ENCODE measurements at places on chromosomes 12 and 14.
A peak's percentile ranks its signal among the peaks of the same experiment; 100 is the strongest.

DNA sequence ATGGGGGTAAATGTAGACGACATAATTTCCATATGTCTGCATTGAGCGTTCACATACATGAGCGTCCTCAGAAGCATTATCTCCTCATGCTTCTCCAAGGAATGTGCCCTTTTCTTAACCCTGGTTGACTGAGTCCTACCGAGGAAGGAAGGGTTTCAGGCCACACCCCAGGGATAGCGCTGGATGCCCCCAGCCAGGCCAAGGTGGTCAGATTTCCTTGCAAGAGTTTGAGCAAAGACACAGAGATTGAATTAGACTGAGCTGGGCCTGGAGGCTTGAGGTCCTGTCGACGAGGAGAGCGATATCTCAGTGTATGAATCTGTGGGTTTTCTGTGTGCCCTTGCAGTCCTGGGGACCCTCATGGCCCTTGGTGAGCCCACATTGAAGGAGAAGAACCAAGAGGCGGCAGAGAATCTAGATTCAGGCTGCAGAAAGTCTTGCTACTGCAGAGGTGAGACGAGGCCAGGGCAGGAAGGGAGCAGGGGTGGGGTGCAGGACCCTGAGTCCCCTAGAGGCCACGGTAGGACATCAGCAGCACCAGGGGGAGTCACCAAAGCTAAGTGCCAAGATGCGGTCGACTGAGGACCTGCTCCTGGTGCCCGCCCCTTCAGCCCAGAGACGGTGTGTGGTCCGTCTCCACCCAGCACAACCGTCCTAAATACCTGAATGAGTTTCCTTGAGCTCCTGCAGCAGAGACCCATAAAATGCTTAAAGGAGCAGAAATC is 94.7 kb upstream of the DIO3 start:
- no peak for DNase-seq

- no peak for DNase-seq
Measured at GRCh38 chr14:99769123-99769522, 24.1 kb upstream of the EML1 start.

GRCh38 chr12:114302117-114302516 is 103.8 kb downstream of the TBX5 start:
- DNase-seq, result no peak

GRCh38 chr12:61574339-61574738 is 685.9 kb upstream of the USP15 start:
- DNase-seq, result no peak

DNA sequence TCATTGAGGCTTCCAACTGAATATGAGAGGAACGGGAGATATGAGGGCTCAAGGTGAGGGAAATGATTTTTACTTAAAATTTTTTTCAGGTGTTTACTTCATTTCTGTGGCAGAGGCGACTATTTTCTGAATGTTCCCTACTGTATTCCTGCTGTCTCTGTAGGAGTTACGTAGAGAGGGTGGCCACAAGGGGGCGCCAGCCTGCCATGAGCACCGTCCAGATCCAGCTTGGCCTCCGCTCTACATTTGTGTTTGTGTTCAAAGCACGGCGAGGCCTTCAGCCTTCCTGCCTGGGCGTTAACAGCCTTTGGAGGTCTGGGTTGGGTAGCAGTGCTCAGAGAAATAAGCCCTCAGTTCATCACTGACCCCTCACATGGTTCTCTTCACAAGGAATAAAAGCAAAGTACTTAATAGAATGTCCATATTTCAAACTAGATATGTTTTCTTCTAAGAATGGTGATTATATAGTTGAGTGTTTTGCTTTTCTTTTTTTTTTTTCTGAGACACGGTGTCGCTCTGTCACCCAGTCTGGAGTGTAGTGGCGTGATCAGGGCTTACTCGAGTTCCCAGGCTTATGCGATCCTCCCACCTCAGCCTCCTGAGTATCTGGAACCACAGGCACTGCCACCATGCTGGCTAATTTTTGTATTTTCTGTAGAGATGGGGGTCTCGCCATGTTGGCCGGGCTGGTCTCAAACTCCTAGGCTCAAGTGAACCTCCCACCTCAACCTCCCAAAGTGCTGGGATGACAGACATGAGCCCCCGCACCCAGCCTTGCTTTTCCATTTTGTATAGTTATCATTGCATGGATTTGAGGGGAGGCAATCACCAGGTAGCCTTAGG is 22.3 kb downstream of the CKB start:
- no peak for DNase-seq

GRCh38 chr12:50932787-50933280 is 19.5 kb upstream of the HIGD1C start:
- DNase-seq, result no peak

- DNase-seq, result no peak
Measured at GRCh38 chr14:79831195-79831892, 380.0 kb downstream of the DIO2 start.

GRCh38 chr14:31207287-31207754 is 272 bp downstream of the HECTD1 start:
- peak; percentile 57 for DNase-seq

DNA sequence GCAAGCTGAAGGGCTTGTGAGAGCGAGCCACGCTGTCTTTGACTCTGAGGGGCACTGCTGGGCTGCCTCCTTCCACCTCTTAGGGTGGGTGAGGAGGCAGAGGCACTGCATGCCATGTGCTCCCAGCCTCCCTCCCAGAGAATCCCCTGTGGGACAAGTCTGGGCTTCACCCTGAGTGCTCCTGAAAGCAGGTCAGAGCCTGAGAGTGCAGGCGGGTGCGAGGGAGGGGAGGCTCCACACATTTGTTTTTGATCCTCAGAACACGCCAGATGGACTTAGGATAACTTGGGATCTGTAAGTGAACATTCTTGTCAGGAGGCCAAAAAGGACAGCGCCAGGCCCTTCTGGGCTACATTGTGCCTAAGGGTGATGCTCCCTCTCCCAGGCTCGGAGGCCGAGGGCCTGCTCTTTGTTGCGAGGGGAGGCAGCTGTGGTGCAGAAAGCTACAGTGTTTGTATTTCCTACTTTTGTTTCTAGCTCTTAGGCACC is 155.4 kb downstream of the TMX1 start:
- no peak for DNase-seq

GRCh38 chr14:106493962-106494823 is 967.8 kb downstream of the TMEM121 start:
- DNase-seq, result no peak

DNA sequence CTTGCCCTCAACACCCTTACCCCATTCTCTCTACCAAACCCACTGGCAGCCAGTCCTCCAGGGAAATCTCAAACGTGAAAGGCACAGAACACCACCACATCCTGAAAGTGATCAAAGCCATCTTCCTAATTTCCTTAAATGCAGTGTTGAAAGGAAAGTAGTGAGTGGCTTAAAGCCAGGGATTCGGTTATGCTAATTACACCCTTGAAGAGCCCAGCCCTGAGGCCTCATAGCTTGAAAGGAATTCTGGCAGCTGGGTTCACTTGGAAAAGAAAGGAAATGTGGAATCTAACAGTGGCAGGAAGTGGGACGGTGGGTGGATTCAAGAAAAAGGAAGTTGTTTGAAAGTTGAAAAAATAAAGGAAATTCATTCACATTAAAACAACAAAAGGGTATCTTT is 73.0 kb upstream of the FICD start:
- DNase-seq, result no peak

DNA sequence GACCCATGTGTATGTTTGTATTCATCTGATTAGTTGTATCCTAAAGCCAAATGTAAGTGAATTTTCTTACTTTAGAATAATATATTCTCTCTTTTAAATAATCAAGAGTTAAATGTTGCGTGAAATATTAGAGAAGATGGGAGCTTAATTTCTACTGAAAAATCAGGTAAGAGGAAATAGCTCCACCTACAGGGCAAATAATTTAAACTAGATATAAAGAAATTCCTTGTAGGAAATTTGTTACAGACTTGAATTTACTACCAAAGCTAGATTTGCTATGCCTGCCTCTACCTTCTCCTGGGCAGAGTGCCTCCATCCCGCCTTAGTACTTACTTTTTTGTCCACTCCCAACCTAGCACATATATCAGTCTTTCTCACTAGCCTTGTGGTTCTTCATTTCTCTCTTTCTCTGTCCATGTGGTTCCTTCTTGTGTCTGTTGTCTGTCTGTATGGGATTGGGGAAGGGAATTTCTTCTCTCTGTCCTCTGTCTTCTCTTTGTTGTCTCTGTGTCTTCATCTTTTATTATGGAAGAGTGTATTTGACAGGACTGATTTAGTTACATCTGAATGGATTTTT is 44.7 kb downstream of the PALS1 start:
- no peak for DNase-seq

GRCh38 chr14:76773188-76773885 is 12.1 kb downstream of the VASH1 start:
- DNase-seq, result no peak

- DNase-seq, result no peak
Measured at GRCh38 chr14:62946221-62946620, 99.0 kb downstream of the KCNH5 start.

GRCh38 chr12:54159140-54159539 is 29.6 kb downstream of the SMUG1 start:
- DNase-seq, result peak; percentile 76

DNA sequence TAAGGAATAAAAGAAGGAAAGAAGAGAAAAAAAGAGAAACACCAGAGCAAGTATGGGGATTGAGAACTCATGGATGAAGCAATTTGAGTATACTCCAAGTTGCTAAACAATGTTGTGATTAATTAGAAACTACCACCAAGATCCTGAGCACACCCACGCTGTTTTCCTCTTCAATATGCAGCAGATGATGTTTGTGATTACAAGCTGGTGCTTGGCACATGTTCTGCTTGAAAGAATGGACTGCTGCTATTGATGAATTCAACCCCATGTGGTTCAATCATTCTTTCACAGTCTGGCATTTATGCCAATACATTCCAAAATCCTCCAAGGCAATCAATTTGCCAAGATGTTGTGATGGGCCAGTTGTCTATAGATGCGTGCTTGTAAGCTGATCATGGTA is 146.8 kb downstream of the SLC2A13 start:
- DNase-seq, result no peak

GRCh38 chr14:96104469-96105057 is 65.4 kb downstream of the C14orf132 start:
- DNase-seq, result no peak

- no peak for DNase-seq
Measured at GRCh38 chr12:117836476-117836875, 132.3 kb downstream of the KSR2 start.

GRCh38 chr12:9753498-9753897 is 7.2 kb downstream of the CD69 start:
- no peak for DNase-seq

- DNase-seq, result no peak
Measured at GRCh38 chr12:71400481-71400880, 39.1 kb upstream of the LGR5 start.

DNA sequence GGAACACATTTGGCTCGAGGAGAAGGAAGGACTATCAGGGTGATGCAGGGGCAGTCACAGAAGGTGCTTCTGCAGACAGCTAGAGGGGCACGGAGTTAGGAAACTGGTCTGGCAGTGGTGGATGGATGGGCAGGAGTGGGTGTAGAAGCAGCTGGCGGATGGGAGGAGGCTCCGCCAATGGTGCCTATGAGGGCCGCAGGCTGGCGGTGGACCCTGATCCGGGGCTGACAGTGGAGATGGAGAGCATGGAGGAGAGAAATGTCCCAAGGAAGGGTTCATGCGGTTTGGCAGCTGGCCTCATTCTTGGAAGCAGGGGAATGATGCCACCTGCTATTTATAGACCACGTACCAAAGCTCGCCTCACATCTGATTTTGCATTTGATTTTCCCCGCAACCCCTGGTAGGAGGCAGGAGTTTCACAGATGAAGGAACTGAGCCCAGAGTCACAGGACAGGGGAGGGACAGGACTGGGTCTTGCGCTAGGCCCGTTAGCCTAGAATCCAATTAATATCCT is 237.1 kb downstream of the FOXN3 start:
- no peak for DNase-seq
